Gastroesophageal sphincter (tissue), 4 donors: ENCODE measurements at places on chromosomes 5 and 9.

DNA sequence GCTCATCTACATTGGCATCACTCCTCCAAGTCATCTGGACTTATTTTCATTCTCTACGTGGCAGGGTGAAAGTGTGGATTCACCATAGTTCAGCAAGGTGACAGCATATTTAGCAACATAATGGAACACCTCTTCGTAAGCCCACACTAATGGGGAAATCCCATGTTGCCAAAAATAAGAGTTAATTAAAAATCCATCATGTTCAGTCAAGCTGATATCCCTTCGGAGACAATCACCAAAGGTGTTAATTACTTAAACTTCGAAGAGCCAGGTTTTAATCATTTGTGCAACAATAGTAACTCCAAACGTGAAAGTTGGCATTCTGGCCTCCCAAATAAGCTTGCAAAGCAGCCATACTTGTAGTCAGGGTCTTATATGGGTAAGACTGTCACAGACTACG, 242.9 kb downstream of the NSG2 start:
- ATAC-seq: no peak

GRCh38 chr5:72005671-72006070, 101.6 kb upstream of the MAP1B start:
- ATAC-seq: no peak

GRCh38 chr5:79109527-79110492, 1.8 kb upstream of the BHMT start:
- no peak for ATAC-seq

GRCh38 chr5:115372146-115372545, 75.7 kb upstream of the CCDC112 start:
- ATAC-seq: peak; percentile 72

DNA sequence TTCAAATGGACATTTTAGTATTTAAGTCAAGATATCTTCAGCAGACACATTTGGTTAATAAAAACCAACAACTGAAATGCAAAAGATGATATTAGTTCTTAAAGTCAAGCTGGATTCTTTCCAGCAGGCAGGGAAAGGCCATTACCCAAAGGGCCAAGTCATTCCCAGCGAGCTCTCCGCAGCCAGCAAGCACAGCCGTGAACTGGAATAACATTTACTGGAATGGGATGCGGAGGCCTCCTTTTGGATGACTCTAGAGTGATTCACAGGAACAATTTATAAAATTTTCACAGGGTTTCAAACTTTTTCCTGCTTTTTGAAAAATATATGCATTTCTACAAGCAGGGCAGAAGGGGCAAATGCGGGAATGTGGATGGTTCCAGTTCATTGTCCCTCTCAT, 76.6 kb upstream of the DAB2 start:
- peak; percentile 55 for ATAC-seq
